ENCODE measurements at places on chromosomes 16 and 17.

DNA sequence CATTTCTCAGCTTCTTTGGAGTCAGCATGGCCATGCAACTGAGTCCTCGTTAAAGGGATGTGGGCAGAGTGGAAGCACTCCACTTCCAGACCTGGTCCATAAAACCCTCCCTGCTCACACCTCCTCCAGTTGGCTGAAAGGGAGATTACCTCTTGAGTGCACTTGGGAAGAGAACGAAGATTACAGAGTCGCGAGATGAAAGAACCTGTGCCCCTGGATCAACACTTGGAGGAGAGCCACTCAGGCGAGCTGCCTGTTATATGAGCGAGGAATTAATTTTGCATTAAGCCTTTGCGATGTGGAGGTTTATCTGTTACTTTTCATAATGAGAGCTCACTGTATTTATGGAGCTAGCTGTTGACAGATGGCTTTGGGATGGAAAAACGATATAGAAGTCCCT lies 147.9 kb downstream of the MAF start:
- no peak for DNase-seq

DNA sequence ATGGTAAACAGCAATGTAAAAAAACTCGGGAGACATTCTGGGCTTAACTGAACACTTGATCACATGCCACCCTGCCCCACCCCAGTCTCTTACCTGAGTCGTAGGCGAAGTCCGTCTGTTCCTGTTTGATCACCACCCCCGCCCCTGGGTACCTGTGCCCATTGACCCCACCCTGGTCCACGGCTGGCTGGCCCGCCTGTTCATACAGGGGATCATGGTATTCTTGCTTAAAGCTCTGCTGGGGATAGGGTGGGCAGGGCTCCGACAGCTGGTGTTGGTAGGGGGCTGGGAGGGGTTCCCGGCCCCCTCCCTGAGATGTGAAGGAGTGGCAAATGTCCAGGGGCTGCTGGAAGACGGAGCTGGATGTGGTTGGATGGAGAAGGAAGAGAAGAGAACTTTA lies 13.6 kb downstream of the ETV4 start:
- no peak for DNase-seq

GRCh38 chr16:12229759-12230594 lies 253.4 kb downstream of the SNX29 start:
- no peak for DNase-seq

DNA sequence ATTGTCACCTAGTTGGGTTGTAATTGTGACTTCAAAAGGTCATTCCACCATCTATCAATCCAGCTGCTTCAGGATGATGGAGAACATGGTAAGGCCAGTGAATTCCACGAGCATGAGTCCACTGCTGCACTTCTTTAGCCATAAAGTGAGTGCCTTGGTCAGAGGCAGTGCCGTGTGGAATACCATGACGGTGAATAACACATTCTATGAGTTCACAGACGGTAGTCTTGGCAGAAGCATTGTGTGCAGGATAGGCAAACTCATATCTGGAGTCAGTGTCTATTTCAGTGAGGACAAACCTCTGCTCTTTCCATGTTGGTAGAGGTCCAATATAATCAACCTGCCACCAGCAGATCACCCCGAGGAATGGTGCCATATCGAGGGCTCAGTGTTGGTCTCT lies 650.9 kb downstream of the KCNJ2 start:
- DNase-seq = no peak

GRCh38 chr17:37518826-37519225 lies 29.1 kb downstream of the DUSP14 start:
- DNase-seq = no peak

DNA sequence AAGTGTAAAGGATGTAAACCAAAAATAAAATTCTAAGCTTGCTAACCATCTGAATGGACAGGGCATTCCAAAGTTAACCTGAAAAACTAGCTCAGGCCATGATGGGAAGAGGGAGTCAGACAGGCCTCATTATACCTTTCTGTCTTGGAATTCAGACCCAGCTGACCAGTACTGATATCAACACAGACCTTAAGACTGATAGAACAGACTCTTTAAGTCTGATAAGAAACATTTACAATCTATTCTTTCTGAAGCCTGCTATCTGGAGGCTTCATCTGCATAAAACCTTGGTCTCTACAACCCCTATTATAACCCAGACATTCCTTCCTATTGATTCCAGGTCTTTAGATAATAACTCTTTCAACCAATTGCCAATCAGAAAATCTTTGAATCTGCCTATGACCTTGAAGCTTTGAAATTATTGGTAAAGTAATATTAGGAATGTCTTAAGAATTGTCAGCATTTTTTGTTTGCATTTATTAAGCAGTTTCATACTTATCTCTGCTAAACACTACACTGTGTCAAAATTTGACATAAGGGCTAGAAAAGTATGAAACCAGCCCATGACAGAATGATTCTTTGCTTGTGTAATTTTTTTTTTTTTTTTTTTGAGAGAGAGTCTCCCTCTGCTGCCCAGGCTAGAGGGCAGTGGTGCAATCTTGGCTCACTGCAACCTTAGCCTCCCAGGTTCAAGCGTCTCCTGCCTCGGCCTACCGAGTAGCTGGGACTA lies 12.9 kb upstream of the PRSS54 start:
- no peak for DNase-seq

DNA sequence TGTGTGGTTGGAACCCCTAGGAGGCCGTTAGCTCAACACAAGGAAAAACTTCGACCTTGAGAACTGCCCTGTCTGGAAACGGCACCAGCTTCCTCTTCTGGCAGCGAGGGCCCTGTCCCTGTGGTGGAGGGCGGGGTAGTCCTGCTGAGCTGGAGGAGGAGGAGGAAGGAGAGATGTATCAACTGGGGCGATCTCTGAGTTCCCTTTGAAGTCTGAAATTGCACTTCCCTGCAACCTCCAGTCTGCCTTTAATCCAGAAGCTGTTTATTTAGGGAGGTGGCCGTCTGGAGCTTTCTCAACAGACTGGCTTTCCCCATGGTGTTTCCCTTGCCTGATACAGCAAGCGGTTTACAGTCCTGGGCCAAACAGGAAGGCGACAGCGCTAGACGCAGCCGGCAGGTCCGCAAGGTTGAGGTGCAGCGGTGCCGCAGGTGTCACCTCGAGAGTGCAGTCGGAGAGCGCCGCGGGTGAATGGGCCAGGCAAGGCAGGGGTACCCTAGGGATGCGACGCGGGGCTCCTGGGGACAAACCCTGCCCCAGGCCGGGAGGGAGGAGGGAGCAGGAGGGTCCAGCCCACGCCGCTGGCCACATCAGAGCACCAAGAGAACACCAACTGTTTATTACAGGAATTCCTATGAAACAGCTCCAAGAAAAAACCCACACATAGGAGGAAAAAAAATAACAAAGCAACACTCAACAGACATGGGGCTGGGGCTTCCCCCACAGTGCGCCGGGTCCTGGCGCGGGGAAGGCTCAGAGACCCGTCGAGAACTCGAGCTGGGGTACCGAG lies 11.4 kb upstream of the MRPS23 start:
- DNase-seq = peak; percentile 78

DNA sequence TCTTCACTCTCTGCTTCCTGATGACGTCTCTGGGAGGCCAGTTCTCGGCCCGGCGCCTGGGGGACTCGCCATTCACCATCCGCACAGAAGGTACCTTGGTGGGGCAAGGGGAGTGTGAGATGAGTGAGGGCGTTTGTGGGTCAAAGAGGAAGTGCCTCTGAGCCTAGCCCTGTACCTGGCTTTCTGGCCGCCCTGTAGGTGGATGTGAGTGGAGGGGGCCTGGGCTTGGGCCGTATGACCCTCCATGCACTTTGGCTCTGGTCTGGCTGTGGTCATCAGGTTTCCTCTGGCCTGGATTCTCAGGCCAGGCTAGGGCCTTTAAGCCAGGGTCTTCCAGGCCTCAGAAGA lies 4.6 kb downstream of the MGAT5B start:
- no peak for DNase-seq

- DNase-seq = no peak
Measured at GRCh38 chr17:31696184-31696602, 162.9 kb downstream of the COPRS start.

- DNase-seq = peak; percentile 99
Measured at GRCh38 chr17:78442648-78443218, 64.3 kb downstream of the PGS1 start.

DNA sequence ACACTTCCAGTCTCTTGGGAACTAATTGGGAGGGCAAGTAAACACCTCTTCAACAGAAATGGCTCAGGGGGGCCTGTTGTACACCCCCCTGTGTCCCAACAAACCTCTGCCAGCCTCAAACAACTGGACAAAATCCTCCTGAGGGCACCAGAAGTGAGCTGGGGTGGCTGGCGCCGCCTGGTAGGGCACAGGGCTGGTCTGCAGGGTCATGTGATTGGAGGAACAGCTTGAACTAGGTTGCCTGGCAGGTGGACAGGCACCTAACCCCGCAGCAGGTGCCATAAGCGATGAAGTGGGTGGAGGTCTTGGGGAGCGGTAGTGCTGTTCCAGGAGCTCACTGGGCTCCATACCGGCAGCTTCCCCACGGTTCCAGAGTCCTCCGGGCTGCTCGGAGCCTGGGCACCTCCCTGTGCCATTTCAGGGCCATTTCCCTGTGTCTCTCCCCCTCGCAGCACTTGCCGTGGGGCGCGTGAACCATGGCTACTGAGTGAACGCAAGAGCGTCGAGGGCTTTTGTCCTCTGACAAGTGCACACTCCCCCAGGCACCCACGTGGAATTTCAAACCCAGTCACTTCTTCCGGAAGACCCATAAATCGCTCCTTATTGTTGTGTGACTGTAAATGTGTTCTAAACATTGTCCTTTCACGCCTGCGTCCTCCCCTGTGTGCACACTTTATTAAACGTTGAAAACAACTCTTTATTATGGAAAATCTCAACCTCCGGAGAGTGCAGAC lies 101.5 kb downstream of the SEC14L1 start:
- DNase-seq = no peak

GRCh38 chr17:4998027-4998731 lies 429 bp downstream of the KIF1C start:
- no peak for DNase-seq

GRCh38 chr17:57289130-57289529 lies 32.8 kb downstream of the MSI2 start:
- DNase-seq = no peak

GRCh38 chr16:11977376-11978041 lies 975 bp downstream of the SNX29 start:
- DNase-seq = no peak

DNA sequence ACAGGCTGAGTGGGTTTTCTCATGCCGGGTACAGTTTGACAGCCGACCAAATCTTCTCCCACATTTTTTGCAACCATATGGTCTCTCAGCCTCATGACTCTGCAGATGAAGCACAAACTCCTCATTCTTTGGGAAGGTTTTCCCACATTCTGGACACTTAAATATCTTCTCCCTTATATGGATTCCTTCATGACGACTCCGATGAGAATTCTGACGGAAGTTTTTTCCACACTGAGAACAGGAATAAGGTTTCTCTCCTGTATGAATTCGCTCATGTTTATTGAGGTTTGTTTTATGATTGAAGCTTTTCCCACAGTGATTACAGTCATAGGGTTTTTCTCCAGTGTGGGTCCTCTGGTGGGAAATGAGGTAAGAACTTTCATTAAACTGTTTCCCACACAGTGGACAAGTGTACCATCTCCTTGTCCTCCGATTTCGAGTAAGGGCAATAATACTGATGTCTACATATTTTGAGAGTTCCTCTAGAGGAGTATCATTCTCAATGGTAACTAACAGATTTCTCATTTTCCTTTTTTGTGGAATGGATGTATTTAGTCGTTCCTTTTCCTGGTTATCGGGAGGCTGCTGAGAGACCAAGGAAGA lies 10.9 kb downstream of the ZNF200 start:
- DNase-seq = no peak

DNA sequence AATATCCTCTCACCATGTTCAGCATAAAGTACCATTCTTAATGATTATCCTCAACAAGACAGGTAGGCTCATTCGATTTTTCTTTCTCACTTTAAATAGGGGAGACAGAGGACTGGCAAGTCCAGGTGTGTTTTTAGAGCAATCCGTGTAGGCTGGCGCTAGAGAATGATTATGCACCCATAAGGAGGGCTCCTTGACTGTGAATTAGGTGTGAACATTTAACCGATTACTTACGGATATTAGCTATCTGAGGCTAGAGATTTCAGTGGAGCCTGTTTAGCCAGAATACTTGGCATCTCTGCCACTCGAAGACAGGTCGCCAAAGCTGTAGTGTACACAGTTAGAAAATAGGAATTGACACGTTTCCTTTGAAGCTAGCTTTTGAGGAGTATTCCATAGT lies 1.9 kb downstream of the SEC14L1 start:
- no peak for DNase-seq

DNA sequence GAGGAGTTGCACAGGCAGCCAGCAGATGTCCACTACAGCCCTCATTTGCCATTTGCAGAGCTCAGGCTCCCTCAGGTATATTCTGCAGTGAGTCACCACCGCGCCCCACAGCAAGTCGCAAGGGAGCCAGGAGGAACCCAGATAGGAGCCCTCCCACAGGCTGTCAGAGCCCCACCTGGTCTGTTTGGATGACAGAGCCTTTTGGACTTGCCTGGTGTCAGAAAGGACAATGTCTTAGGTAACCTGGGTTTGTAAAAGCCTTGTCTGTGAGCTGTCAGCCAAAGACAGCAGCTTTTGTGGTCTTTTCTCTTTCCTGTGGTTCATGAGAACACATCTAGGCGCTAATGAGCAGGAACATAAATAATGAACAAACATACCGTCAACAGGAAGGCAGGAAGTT lies 70.9 kb downstream of the GNAO1 start:
- no peak for DNase-seq

DNA sequence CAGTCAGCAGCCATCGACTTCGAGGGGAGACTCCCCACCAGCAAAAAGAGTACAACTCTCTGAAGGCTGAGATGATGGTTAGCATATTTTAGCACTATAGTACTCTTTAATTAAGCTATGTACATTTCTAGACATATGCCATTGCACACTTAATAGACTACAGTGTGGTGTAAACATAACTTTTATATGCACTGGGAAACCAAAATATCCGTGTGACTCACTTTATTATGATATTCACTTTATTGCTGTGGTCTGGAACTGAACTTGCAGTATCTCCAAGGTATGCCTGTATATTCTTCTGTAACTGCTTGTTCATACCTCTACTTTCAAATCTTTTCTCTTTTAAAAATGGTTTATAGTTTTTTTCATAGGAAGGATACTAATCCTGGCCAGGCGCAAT lies 11.0 kb upstream of the NXPH3 start:
- DNase-seq = no peak

GRCh38 chr16:3158510-3159314 lies 23.9 kb downstream of the ZNF213 start:
- DNase-seq = peak; percentile 76

- DNase-seq = no peak
Measured at GRCh38 chr17:40499551-40500189, 1.8 kb downstream of the TNS4 start.

DNA sequence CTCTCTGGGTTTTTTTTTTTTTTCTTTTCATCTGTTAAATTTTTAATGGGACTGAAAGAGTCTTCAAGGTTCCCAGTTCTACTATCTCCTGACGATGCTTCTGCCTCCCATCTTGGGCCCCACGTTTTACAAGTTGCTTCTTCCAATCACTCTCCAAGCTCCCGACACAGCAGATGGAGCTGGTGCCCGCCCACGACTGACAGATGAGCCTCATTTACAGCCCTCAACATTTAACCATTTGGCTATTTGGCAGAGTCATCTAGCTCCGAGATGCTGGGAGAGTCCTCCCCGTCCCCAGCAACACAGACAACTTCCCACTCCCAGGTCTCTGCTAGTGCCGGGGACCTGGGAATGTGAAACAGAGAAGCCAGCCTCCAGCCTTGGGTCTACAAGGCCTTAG lies 276.9 kb downstream of the SHISA9 start:
- DNase-seq = no peak

Measured in inflammatory macrophage treated with lipopolysaccharide for 4 hours (primary cell).